ENCODE measurements at places on chromosomes 6 and 20. TPM values are rescaled to one million over a fixed set of nuclear protein-coding genes. Genes with fewer than 3 reads are reported as not detected.

Gene FOXA2
- not detected for total RNA-seq

Gene TCF15
- 11.8 TPM for total RNA-seq

DNA sequence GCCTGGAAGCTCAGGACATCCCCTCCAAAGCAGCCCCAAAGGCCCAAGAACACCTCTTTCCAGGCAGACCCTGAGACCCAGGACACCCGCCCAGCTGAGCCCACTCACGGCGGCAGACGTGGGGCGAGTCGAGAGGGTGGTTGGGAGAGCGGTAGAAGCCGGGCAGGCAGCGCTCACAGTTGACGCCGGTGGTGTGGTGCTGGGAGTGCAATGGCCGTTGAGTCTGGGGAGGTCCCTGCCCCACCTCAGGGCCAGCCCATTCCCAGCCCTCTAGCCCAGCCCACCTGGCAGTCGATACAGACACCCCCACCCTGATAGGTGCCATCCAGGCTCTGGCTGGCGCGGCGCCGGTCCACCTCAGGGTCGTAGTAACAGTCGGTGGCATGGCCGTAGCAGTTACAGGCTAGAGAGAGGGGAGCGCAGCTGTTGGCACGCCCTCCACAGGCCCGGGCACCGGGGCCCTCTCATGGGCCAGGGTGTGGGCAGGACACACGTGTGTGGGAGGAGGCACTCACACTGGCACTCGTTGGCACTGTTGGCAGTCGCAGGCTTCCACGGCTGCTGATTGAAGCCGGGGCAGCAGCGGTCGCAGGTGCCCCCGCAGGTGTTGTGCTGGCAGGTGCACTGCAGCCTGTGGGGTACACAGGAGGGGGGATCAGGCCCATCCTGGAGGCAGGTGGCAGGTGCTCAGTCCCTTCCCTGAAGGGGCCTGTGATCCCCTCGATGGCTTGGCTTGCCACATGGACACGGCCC, 20.5 kb downstream of the LAMA5 start:
- peak; percentile 25 for DNase-seq

DNA sequence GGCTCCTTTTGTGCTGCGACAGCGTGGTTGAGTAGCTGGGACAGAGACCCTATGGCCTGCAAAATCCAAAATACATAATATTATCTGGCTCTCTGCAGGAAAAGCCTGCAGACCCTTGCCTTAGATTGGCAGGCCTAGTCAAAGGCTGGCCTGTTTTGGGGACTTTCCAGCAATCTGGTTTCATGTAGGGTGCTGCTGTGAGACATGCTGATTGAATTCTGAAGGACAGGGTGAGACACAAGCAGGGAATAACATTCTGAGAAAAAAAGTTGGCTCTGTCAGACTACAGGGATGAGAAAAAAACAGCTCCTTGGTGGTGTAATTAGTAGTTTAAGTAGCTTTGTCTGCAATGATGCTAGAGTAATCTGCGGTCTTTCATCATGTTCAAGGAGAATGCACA, 402.7 kb upstream of the AGPAT4 start:
- DNase-seq = no peak

All from left ventricle myocardium superior (tissue), 1 donor.